ENCODE measurements at places on chromosomes 7 and 10.

- DNase-seq = no peak
These were observed 94.6 kb downstream of the PPP1R9A start for GRCh38 chr7:95001815-95002561.

DNA sequence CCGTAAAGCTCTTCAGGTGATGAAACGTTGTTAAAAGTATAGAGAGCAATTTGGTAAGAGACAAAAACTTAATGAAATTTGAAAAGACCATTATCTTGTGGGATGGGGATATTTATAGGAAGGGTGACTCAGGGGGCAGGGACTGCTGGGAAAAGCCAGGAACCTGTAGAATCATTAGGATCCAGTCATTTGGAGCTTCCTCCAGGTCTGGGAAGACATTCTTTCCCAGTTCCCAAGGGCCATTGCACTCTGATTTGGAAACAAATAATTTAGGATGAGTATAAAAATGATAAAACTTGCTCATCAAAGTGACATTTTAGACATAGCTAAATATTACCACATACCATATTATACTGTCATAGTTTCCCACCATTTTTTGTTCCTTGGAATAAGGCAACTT lies 143.9 kb downstream of the PFKFB3 start:
- no peak for DNase-seq

- no peak for DNase-seq
These were observed 78.8 kb downstream of the INPP5A start for GRCh38 chr10:132616170-132616995.

DNA sequence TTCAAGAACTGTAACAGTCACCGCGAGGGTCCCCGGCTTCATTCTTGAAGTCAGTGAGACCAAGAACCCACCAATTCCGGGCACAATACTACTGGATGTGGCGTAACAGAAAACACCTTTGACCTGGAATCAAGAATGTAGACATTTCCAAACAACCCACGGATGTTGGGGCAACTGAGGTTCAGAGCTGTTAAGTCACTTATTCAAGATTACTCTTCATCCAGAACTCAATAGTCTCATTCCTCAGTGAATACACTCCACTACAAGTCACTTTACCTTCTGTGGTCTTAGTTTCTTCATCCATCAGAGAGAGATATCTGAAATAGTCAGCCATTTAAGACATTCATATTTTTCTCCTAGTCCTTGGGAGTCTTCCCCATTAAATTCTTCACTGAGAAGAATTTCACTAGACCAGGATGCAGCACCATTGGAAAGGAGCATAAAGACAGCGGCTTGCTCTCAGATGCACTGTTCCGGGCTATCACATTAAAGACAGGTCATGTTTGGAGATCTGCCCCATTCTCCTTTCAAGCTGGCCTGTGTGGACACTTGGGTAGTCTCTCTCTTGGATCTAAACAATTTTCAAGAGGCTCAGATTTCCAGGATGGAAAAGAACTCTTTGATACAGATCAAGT lies 32.3 kb upstream of the ARID5B start:
- no peak for DNase-seq

- no peak for DNase-seq
These were observed 40.2 kb upstream of the SYPL1 start for GRCh38 chr7:106152313-106152665.
